ENCODE measurements at places on chromosomes 7 and 10. TPM values are rescaled to one million over a fixed set of nuclear protein-coding genes. Genes with fewer than 3 reads are reported as not detected.

The GBX1 gene
- 0.14 TPM for polyA plus RNA-seq

The COL13A1 gene
- polyA plus RNA-seq: 6.8 TPM

The LLCFC1 gene
- polyA plus RNA-seq: not detected

The TDRD1 gene
- 0.11 TPM for polyA plus RNA-seq

The RNLS gene
- 11.1 TPM for polyA plus RNA-seq

The YWHAG gene
- polyA plus RNA-seq: 139 TPM

The STEAP1 gene
- polyA plus RNA-seq: 1.9 TPM

The NET1 gene
- 6.7 TPM for polyA plus RNA-seq

The TMEM176B gene
- polyA plus RNA-seq: 114 TPM

The FAM204A gene
- polyA plus RNA-seq: 42.3 TPM

The PLXNA4 gene
- polyA plus RNA-seq: 5.7 TPM

The MCM10 gene
- 0.07 TPM for polyA plus RNA-seq

The CNPY1 gene
- polyA plus RNA-seq: not detected

The UTF1 gene
- not detected for polyA plus RNA-seq

The PNLIPRP2 gene
- polyA plus RNA-seq: not detected

The DLD gene
- polyA plus RNA-seq: 112 TPM

The CLEC5A gene
- polyA plus RNA-seq: 0.27 TPM

The MCMBP gene
- 15.4 TPM for polyA plus RNA-seq

The GDI2 gene
- 47.5 TPM for polyA plus RNA-seq

The SOSTDC1 gene
- 9.5 TPM for polyA plus RNA-seq

The NPY gene
- polyA plus RNA-seq: 1.9 TPM

The FFAR4 gene
- polyA plus RNA-seq: 0.14 TPM

The CYCS gene
- polyA plus RNA-seq: 708 TPM

The MLXIPL gene
- polyA plus RNA-seq: 14.8 TPM

The CUZD1 gene
- 0.25 TPM for polyA plus RNA-seq

The NEUROG3 gene
- not detected for polyA plus RNA-seq

The GRK5 gene
- polyA plus RNA-seq: 31.3 TPM

The GPR26 gene
- not detected for polyA plus RNA-seq

The CFTR gene
- not detected for polyA plus RNA-seq

The GHRHR gene
- not detected for polyA plus RNA-seq

The ABCB1 gene
- 0.50 TPM for polyA plus RNA-seq

The TECPR1 gene
- 10.5 TPM for polyA plus RNA-seq

The ATOH7 gene
- 0.05 TPM for polyA plus RNA-seq

The LRRC4 gene
- polyA plus RNA-seq: 4.4 TPM

The EPHB6 gene
- polyA plus RNA-seq: 6.9 TPM

Data from right cardiac atrium (tissue), 5 donors.